ENCODE measurements at places on chromosomes 4 and X.

- DNase-seq: no peak
Measured at GRCh38 chr4:89995814-89996213, 101.2 kb downstream of the MMRN1 start.

DNA sequence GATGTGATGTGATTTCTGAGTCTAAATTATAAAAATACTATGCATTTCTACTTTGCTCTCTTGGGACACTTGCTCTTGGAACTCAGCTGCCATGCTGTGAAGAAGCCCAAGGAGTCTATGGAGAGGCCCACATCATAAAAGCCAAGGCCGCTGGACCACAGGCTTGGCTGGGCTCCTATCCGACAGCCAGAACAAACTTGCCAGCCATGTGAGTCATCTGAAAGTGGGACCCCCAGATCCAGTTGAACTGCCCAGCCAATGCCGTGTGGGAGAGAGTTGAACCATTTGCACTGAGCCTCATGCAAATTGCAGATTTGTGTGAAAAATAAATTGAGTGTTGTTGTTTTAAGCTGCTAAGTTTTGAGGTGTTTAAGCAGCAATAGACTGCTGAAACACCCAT, 60.2 kb downstream of the TMEM154 start:
- DNase-seq: no peak

DNA sequence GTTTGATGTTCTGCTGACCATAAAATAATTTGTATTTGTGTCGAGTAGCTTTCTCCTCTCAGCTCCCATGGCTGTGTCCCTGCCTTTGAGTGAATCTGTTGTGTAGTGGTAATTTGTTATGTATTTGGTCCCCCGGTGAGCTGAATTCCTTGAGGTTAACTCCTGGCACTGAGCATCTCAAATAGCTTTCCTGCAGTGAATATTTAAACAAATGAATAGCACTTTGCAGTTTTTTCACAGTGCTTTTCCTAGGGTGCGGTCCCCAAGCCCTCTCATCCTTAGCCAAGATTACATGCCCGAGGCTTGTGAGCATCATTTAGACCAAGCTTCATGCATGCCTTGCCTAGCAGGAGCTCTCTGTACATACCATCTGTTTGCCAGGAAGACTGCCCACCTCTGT, 74.2 kb downstream of the CLDN34 start:
- no peak for DNase-seq

GRCh38 chrX:153934762-153935325, at the start of gene NAA10:
TSS of gene NAA10 (minus strand) at chrX:153935037. CDS start at chrX:153934904, 133 bp downstream.
- no peak for DNase-seq

GRCh38 chrX:77431227-77431626, 16.0 kb upstream of the FGF16 start:
- DNase-seq: no peak

- DNase-seq: no peak
Measured at GRCh38 chrX:155148724-155149537, 67.3 kb upstream of the VBP1 start.

- no peak for DNase-seq
Measured at GRCh38 chr4:86924811-86925210, 10.0 kb upstream of the AFF1 start.

DNA sequence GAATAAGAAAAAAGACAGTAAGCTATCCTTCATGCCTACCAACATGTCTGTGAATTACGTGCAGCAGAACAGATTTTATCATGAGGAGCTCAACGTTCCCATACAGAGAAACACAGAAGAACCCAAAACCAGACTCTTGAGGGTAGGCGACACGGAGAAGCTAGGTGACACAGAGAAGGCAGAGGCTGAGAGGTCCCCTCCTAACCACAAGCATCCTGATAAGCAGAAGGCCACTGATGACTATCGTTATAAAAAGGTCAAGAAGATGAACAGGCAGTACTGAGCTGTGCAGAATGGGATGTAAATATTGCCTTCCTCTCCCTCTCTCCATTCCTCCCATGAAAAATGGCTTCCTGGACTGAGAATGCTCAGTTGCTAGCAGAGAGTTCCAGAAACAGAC, 350.2 kb upstream of the BOD1L1 start:
- no peak for DNase-seq

- DNase-seq: no peak
Measured at GRCh38 chr4:148444296-148445070, 2.3 kb upstream of the NR3C2 start.

GRCh38 chrX:12245650-12246645, 107.7 kb downstream of the FRMPD4 start:
- DNase-seq: no peak

GRCh38 chr4:1543561-1543960, 137.3 kb upstream of the NKX1-1 start:
- DNase-seq: no peak

- DNase-seq: no peak
Measured at GRCh38 chr4:10160281-10160856, 43.8 kb upstream of the WDR1 start.

GRCh38 chr4:102787096-102787881, 26.5 kb upstream of the MANBA start:
- no peak for DNase-seq

DNA sequence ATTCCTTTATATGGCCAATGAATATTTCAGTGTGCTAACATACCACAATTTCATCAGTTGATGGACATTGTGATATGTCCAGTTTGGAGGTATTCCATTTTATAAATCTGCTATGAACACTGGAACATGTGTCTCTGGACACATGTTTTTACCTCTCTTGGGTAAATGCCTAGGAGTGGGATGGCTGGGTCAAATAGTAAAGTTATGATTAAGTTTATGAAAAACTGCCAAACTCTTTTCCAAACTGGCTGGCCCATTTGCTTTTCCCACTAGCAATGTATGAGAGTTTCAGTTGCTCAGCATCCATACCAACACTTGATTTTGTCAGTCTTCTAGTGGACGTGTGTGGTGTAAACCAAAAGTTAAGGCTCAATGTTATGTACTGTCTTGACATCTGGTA, 40.5 kb downstream of the CEP44 start:
- no peak for DNase-seq

DNA sequence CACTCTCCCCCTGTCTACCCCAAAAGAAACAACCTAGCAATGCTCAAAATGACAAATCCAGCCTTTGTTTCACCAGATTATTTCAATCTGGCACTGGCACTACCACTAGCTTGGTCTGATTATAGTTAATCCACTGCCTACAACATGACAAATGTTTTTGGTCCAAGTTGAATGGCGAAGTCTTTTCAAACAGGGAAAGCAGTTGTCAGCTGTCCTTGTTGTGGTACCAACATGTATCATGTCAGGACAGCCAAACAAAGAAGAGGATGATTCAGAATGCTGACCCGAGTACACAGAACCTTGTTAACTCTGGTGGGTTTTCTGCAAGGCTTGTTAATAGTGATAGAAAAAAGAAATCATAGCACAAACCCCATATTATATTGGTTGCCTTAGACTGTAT, 160.8 kb upstream of the ANK2 start:
- DNase-seq: no peak

DNA sequence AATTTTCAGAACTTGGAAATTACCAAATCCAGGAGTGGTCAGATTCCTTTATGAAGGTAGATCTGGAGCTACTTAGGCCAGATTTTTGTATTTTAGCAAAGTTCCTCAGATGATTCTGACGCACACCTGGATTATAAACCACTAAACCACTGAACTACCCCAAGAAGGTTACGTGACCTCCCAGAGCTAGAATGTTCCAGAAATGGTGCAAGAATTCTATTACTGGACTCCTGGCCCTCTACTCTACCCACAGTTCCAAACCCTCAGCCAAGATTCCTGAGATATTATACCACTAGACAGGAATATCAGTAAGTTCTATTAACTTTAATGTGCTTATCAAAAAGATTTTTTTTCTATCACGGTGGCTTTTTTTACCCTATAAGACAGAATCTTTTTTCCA, 67.1 kb downstream of the ABCG2 start:
- DNase-seq: no peak

DNA sequence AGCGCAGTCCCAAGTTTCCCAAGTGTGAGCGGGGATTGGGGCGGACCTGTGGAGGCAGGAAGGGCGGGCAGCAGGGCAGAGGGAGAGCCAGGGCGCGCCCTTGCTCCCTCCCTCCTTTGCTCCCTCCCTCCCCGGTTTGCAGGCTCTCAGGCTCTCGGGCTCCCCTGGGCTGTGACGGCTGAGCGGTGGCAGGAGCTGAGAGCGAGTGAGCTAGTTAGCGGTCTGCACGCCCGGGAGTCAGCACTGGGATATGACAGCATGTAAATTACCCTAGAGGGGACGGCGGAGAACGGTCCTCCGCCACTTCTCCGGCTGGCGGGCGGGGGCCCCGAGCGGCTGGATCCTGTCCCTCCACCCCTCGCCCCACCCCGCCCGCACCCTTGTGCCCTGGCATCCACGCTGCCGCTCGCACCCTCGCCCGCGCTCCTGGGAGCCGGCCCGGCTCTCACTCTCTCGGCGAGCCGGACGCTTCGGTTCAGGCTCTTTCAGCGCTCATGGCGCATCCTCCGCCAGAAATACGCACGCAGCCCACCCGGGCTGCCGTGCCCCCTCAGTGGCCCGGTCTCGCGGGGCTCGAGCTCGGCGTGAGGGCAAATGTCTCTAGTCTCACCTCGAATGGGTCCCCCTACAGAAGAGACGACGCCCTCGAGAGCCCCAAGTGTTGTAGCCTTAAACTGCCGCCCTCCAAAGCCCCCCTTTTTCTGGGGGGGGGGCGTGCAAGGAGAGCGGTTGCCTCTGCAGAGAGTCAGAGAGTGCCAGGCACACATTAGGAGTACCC, at the start of gene TSC22D3:
Gene TSC22D3 (minus strand): TSS at position 54 of the 778 bp plus-strand sequence. CDS start 368 bp downstream, outside the sequence.
- no peak for DNase-seq
